Activated naive CD8-positive, alpha-beta T cell treated with anti-CD3 and anti-CD28 coated beads for 36 hours (primary cell): ENCODE measurements at places on chromosomes 16 and 17. TPM values are rescaled to one million over a fixed set of nuclear protein-coding genes. Genes with fewer than 3 reads are reported as not detected.

Gene HOXB9
- total RNA-seq = 3.4 TPM

Gene CHRNB1
- 11.3 TPM for total RNA-seq

DNA sequence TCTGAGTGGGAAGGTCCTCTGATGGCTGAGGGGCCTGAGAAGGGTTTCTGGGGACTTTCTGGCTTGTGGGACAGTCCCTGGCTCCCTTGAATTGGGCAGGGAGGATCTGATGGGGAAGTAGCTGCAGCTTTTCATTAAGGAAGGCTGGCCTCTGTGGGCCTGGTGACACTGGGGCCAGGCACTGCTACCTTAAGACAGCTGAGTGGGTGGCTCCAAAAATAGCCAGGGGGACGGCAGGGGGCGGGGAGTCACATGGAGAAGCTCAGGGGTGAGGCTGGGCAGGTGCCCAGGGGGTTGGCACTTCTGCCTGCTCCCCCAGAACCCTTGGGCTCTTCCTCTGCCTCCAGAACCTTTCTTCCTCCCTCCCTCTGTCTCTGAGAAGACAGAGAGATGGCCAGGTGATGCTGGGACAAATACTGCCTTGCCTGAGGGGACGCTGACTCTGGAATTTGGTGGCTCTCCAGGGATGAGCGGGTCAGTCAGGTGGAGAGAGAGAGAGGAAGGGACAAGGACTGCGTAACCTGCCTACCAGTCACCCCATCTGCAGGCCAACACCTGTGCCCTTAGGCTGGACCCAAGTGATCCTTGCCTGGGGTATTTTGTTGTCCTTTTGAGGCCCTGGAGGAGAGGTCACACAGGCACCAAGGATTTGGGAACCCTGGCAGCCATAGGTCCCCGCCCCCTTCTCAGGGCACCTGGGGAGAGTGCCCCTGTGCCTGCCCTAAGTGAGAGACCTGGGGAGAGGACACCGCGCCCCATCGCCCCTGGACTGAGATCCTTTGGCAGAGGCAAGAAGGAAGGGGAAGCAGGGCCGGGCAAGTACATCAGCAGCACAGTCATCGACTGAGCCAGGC is 1.7 kb upstream of the SGCA start:
- DNase-seq = peak; percentile 40

Gene MYCBPAP
- 1.1 TPM for total RNA-seq

Gene MLKL
- total RNA-seq = 23.6 TPM

- no peak for DNase-seq
These were observed 918.7 kb downstream of the CDH11 start for GRCh38 chr16:64203126-64203525.
